ENCODE measurements at places on chromosomes 11 and 22. TPM values are rescaled to one million over a fixed set of nuclear protein-coding genes. Genes with fewer than 3 reads are reported as not detected.

Gene IGF2
- total RNA-seq, result 23.5 TPM

Gene TMEM86A
- total RNA-seq, result 8.9 TPM

Gene TEF
- 23.8 TPM for total RNA-seq

Gene TRIM22
- total RNA-seq, result 128 TPM

Gene TOP3B
- total RNA-seq, result 34.2 TPM

Gene B4GALNT4
- total RNA-seq, result 1.4 TPM

Gene SBF1
- total RNA-seq, result 76.9 TPM

Gene SPTBN2
- 13.2 TPM for total RNA-seq

Gene MUC5AC
- total RNA-seq, result 0.77 TPM

Gene POU2F3
- total RNA-seq, result 2.6 TPM

Gene PGR
- total RNA-seq, result 2.5 TPM

Gene DNAJB7
- not detected for total RNA-seq

Gene ELMOD1
- 1.1 TPM for total RNA-seq

Gene DGCR6
- 5.9 TPM for total RNA-seq

Gene TECTA
- total RNA-seq, result 2.5 TPM

Gene VSIG10L2
- total RNA-seq, result 0.18 TPM

Gene ASPHD2
- total RNA-seq, result 1.4 TPM

Gene SPDYC
- not detected for total RNA-seq

Gene TMEM121B
- total RNA-seq, result 0.46 TPM

Gene EFCAB6
- 15.4 TPM for total RNA-seq

Gene FXYD2
- 6.9 TPM for total RNA-seq

Gene SCGB2A2
- not detected for total RNA-seq

Gene DEUP1
- total RNA-seq, result 1.9 TPM

Gene SIDT2
- total RNA-seq, result 25.4 TPM

Gene MRGPRX3
- total RNA-seq, result not detected

Gene UBQLNL
- total RNA-seq, result 0.74 TPM

Gene SEZ6L
- 0.12 TPM for total RNA-seq

Gene CAPN5
- 16.1 TPM for total RNA-seq

Gene ZBTB16
- total RNA-seq, result 224 TPM

Gene E2F8
- total RNA-seq, result 1.9 TPM

Gene EIF3D
- total RNA-seq, result 123 TPM

Gene ADSL
- total RNA-seq, result 44.7 TPM

Data from lung (tissue), 17 donors.